ENCODE measurements at places on chromosomes 7 and 10. TPM values are rescaled to one million over a fixed set of nuclear protein-coding genes. Genes with fewer than 3 reads are reported as not detected.

DNA sequence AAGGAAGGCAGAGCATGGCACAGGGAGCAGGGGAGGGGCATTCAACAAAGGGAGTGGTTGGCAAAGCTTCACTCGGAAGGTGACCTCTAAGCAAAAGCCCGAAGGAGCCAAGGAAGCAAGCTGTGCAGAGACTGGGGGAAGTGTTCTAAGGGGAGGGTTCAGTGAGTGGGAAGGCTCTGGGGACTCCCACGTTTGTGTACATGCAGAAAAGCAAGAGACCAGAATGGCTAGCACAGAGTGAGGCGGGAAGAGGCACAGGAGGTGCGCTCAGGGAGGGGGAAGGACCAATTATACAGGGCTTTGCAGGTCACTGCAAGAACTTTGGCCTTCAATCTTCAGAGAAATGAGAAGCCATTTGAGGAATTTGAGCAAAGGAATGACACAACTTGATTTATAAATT lies 7.4 kb downstream of the ARHGAP21 start:
- DNase-seq, result no peak

DNA sequence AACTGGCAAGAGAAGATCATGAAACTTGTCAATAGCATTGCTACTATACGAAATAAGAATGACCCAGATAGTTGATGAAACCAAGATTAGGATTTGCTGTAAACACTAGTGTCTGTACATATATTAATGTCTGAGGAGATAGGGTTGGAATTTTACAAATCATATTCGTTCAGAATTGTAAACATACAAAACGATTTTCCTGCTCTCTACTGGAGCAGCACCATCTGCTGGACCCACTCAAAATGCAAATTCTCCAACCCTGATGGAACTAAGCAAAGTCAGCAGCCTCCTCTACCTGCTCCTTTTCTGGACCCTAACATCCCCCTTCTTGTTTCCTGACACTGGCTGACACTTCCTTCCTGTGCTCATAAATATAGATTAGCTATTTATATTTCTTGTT lies 29.4 kb upstream of the SGMS1 start:
- DNase-seq, result peak; percentile 56

DNA sequence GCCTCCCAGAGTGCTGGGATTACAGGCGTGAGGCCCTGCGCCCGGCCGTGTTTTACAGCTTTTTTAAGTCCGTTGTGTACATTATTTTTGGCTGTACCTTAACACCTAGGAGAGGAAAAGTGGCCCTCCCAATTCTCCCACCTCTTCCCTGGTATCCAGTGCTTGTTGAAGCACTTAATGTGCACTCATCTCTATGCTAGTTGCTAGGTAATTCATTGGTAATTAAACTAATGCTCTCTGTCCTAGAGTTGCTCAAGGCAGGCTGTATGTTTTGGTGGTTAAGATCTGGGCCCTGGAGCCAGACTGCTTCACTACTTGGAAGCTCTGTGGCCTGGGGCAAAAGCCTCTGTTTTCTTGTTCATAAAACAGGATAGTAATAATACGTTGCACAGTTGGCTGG lies 19.6 kb downstream of the AVPI1 start:
- DNase-seq, result no peak

DNA sequence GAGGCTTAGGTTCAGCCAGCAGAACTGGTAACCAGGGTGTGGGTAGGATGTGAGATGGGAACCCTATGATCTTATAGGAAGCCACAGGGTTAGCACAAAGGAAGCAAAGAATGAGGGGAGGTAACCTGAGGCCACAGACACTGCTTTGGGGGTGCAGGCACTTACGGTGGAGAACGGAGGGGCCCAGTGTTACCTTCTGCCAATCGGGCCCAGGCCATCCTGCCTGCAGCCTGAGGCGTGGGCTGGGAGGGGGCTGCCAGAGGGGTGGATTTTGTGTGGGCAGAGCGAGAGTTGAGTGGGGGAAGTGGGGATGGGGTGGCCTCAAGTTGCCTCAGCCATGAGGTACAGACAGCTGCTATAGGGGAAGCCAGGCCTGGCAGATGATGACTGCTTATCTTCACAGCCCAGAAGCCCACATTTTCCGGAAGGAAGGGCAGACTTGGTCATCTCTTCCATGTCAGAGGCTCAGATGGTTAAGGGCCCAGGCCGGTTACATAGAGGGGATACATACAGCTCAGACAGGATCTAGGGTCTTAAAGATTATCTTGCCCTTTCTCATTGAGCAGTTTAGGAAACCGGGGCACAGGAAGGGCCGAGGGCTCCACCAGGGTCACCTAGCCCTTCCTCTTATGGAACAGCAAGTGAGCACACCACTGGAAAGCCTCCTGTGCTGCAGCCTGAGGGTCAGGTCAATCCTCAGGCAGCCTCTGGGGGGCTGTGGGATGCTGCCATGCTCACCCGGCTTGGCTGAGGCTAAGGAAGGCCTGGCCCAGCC lies 24.4 kb upstream of the VSIR start:
- DNase-seq, result no peak

DNA sequence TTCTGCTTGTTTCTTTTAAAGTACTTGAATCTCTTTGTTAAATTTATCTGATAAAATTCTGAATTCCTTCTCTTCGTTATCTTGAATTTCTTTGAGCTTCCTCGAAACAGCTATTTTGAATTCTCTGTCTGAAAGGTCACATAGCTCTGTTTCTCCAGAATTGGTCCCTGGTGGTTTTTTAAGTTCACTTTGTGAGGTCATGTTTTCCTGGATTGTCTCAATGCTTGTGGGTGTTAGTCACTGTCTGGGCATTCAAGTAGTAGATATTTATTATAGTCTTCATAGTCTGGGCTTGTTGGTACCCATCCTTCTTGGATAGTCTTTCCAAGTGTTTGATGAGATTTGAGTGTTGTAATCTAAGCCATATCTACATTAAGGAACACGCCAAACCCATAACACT lies 1060.6 kb downstream of the LRMDA start:
- no peak for DNase-seq

DNA sequence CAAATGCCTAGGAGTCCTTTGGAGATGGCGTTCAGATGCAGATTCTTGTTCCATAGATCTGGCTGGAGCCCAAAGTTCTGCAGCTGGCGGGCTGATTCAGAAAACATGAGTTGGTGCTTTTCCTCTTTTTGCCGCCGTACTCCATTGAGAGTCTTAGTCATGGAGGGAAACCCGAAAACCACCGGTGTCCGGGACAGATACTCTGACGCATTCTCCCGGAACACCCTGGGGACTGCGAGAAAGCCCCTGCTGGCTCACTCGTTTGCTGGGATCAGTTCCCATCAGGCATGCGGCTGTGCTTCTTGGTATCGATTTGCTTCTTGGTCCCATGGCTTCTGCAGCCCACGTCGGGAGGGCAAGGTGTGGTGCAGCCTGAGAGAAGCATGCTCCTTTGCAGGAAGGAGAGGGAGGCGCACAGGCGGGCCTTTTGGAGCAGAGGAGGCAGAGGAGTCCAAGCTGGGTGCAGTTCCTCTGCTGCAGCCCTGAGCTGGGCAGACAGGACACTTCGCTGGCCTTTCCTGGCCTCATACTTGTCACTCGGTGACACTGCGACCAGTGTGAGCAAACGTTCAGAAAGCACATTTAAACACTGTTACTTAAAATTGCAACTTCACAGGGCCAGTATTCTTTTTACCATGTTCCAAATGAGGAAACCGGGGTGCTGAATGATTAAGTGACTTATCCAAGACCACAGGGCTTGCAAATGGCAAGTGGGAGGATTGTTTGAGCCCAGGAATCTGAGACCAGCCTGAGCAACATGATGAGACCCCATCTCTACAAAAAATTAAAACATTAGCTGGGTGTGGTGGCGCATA lies 30.6 kb upstream of the PFKFB3 start:
- DNase-seq, result peak; percentile 35

DNA sequence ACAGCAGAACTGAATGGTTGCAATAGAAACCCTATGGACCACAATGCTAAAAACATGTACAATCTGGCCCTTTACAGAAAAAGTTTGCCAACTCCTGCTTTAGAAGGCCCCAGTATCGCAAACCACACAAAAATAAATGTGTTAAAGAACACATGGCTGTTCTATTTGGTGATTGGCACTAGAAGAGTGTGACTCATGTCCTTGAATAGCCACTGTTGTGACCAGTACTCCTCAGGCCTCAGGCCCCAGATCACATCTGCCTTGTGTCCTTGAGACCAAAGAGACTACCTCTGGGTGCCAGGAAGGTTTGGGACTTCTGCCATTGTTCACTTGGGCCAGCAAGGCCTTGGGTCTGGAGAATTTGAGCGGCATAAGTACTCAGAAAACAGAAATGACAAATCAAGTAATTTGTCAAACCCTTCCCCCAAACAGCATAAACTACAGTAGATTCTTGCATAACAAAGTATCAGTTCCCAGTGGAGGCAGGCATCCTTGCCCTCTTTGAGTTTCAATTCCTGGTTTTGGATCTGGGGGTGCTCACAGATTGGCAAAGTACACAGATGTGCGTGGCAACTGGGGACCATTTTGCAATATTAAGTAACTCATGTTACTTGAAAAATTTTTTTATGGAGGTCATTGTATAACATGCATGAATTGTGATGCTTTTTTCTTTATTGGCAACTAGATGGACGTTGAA lies 50.2 kb downstream of the MTURN start:
- DNase-seq, result peak; percentile 39

- DNase-seq, result no peak
Measured at GRCh38 chr7:151679071-151679708, 159.5 kb upstream of the RHEB start.

DNA sequence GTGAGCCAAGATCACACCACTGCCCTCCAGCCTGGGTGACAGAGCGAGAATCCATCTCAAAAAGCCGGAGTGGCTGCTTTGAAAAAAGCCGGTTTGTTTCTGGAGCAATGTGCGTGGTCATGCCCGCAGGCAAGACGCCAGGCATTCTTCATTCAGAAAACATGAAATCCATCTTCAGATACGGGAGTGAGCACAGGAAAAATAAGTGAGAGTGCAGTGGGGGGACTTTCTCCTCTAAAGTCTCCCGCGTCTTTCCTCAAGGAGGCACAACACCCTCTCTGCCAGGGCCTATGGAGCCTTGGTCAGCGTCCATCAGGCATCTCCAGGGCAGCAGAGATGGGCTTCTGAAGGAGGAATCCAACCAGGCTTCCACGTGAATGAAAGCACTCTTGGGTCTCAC lies 62.3 kb upstream of the DGKI start:
- no peak for DNase-seq

- no peak for DNase-seq
Measured at GRCh38 chr7:159119026-159119741, 25.5 kb downstream of the VIPR2 start.

DNA sequence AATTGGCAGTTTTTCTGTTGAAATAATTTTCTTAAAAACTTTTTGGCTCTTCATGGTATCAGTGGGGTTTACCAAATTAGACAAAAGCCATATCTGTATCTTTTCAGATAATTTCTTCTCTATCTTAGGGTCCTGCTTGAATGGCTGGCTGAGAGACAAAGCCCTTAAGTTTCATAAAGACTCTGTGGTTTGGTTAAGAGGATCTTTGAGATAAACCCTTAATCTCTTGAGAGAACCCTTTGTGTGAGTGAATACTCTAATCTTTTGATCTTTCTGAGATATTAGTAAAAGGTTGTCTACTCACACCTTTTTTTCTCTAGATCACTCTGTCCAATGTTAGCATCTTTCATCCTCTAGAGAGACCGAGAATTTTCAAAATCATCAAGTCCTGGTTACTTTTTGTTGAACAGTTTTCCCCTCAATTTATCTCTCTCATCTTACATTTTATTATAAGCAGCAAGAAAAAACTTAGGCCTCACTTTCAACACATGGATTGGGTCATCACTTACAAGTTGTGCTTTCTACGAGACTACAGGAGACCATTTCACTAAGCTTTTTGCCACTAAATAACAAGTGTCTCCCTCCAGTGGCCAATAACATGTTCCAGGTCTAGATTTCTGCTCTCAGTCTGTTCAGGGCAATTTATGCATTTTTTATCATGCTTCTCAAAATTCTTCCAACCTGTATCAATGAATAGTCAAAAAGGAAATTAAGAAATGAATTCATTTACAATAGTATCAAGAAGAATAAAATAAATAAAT lies 28.4 kb downstream of the DNAJC9 start:
- no peak for DNase-seq

DNA sequence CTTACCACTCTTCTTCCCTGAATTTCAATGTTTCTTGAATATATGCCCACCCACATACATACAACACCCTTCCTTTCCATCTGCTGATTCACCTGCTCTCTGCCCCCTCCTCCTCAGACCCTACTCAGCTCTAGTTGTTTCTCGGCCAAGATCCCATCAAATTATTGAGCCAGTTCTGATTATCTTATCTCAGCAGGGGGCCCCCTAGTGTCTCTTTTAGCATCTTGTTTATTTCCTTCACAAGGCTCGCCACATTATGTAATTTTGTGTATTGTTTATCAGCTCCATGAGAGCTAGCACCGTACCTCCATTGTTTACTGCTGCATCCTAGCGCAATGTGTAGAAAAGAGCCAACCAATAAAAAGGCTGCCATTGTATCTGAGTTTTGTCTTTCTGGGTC lies 71.9 kb downstream of the FAM13C start:
- DNase-seq, result no peak

DNA sequence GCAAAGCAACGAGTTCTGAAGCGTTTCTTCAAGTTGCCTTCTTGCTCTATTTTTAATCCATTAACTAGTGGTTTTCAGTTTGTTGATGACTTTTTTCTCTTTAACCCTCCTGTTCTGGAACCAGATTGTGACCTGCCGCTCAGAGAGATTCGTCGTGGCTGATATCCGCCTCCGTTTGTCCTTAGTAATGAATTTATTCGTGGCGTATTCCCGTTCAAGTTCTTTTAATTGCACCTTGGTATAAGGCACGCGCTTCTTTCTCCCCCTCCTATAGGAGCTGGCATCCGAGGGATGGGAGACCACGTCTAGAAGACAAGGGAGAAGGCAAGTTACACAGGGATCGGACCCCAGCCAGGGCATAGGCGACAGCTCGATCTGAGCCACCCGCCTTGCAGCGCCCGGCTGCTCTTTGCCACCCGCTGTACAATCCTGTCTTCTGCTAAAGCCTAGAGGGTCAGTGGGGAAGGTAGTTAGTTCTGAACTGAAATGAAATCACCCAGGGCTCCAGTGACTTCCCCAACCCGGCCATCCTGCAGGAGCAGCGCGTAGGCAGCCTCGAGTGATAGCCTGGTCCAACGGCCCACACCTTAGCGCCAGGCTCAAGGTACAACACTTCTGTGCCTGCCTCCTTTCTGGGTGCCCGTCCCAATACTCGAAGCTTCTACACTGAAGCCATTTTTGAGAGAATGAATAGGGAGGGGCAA lies 1.6 kb downstream of the HOXA13 start:
- no peak for DNase-seq

Gene SFTPA1
- total RNA-seq, result 0.48 TPM

Gene PAPOLB
- 1.9 TPM for total RNA-seq

Gene CYP3A7
- 1.2 TPM for total RNA-seq

Gene PHKG1
- 2.4 TPM for total RNA-seq

Gene MSMB
- total RNA-seq, result not detected

Gene CYREN
- 39.5 TPM for total RNA-seq
